ENCODE measurements at places on chromosomes 16 and 17. TPM values are rescaled to one million over a fixed set of nuclear protein-coding genes. Genes with fewer than 3 reads are reported as not detected.

Gene GSG1L2
- not detected for total RNA-seq

GRCh38 chr16:6689643-6690042 is 643.0 kb upstream of the RBFOX1 start:
- H3K4me3 ChIP-seq = no peak overlapping the region
- DNase-seq = no peak
- no peak overlapping the region for H3K27ac ChIP-seq
- no peaks in the 10 kb centered on the region for H3K4me1 ChIP-seq
- H3K27me3 ChIP-seq = no peaks in the 10 kb centered on the region

Gene KRT9
- total RNA-seq = not detected

Gene ERN1
- total RNA-seq = 5.0 TPM

DNA sequence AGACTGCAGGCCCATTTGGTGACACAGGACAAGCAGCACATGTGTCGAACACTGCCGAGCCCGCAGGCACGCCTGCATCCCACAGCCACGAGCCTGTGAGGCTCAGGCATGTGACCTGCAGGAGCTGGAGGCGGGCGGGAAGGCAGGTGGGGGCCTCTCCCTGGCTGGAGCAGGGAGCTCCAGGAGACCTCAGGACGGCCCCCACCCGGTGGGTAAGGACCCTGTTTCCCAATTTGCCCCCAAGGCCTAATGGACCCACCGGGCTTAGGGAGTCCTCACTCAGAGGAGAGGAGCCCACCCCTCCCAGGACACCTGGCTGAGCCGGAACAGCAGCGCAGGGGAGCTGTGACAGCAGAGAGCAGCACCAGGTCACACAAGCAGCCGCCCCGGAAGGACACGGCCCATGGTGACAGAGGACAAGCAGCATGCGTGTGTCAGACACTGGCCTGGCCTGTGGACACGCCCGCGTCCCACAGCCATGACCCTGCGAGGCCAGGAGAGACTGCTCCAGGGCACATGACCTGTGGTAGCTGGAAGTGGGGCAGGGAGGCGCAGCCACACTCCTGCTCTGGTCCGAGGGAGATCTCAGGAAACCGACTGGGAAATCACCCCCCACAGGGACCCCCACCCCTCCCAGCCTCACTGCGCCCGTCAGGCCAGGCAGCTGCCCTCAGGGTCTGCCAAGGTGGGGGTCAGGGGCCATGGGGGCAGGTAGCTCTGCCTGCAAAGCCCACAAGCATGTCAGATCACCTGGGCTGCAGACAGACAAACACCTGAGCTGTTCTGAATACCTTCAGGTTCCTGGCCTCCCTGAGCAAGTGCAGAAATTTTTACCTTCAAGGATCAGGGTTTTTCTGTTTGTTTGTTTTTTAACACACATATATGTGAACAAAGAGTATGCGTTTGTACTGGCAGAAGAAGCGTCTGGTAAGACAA is 2.4 kb downstream of the SPSB3 start:
- H3K27me3 ChIP-seq = no peaks in the 10 kb centered on the region
- H3K27ac ChIP-seq = no peak overlapping the region
- H3K36me3 ChIP-seq = peaks cover 38% of the 10 kb centered on the region

- no peaks in the 10 kb centered on the region for H3K4me1 ChIP-seq
- no peak for DNase-seq
- peaks cover 3% of the 10 kb centered on the region for H3K27me3 ChIP-seq
- no peak overlapping the region for H3K27ac ChIP-seq
- H3K4me3 ChIP-seq = no peak overlapping the region
Measured at GRCh38 chr17:6065351-6065750, 4.8 kb upstream of the WSCD1 start.

GRCh38 chr16:27928542-27928941 is 135.0 kb downstream of the GSG1L start:
- DNase-seq = no peak
- H3K36me3 ChIP-seq = no peaks in the 10 kb centered on the region
- no peak overlapping the region for H3K27ac ChIP-seq
- no peaks in the 10 kb centered on the region for H3K27me3 ChIP-seq
- H3K4me3 ChIP-seq = no peak overlapping the region

Gene DBNDD1
- 86.8 TPM for total RNA-seq

DNA sequence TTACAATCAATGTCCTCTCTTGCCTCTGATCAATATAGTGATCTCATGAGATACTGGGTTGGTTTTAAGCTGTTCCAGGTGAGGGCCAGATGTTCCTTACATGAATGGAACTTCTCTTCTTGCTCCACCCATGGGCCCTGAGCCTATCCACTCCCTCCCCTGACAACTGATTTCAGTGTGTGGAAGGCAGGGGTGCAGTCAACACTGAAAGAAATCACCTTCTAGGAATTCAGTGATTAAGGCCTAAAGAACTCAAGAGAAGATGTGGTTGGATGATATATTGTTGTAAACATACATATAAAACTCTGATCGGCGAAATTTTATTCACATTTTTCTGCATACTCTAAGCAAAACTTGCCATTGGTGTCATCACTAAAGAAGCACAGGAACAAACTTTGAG is 6.7 kb upstream of the GOSR2 start:
- no peaks in the 10 kb centered on the region for H3K4me1 ChIP-seq
- no peak overlapping the region for H3K4me3 ChIP-seq
- no peak overlapping the region for H3K27ac ChIP-seq
- H3K36me3 ChIP-seq = no peaks in the 10 kb centered on the region

Gene HYDIN
- total RNA-seq = 1.7 TPM

DNA sequence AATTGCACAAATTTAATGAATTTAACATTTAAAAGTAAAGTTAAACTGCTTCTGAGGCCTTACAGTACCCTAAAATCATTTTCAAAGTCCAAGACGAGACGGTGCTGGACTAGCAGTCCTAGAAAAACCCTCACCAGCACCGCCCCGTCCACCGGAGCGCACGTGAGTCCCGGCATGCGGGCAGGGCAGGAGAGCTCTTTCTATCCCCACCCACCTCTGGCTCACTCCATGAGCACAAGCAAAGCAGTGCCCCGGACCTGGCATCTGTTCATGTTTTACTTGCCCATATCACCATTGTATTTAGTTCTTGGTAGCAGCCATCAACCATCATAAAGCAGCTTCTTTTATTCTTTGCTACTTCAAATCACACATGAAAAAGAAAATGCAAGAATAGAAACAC is 41.7 kb downstream of the ANKRD11 start:
- H3K27ac ChIP-seq = no peak overlapping the region
- peaks cover 2% of the 10 kb centered on the region for H3K36me3 ChIP-seq
- DNase-seq = no peak
- H3K4me3 ChIP-seq = no peak overlapping the region

Gene LGALS9
- 2.5 TPM for total RNA-seq

GRCh38 chr16:84609563-84610177 is 8.2 kb downstream of the COTL1 start:
- H3K4me1 ChIP-seq = no peaks in the 10 kb centered on the region
- DNase-seq = no peak
- no peaks in the 10 kb centered on the region for H3K27me3 ChIP-seq
- H3K27ac ChIP-seq = no peak overlapping the region

- peak; percentile 10 for DNase-seq
- H3K4me1 ChIP-seq = peaks cover 13% of the 10 kb centered on the region
- no peak overlapping the region for H3K27ac ChIP-seq
- H3K36me3 ChIP-seq = no peaks in the 10 kb centered on the region
Measured at GRCh38 chr16:12609937-12610699, 193.6 kb downstream of the CPPED1 start.

Gene IGFALS
- not detected for total RNA-seq

Gene CDT1
- 74.1 TPM for total RNA-seq

DNA sequence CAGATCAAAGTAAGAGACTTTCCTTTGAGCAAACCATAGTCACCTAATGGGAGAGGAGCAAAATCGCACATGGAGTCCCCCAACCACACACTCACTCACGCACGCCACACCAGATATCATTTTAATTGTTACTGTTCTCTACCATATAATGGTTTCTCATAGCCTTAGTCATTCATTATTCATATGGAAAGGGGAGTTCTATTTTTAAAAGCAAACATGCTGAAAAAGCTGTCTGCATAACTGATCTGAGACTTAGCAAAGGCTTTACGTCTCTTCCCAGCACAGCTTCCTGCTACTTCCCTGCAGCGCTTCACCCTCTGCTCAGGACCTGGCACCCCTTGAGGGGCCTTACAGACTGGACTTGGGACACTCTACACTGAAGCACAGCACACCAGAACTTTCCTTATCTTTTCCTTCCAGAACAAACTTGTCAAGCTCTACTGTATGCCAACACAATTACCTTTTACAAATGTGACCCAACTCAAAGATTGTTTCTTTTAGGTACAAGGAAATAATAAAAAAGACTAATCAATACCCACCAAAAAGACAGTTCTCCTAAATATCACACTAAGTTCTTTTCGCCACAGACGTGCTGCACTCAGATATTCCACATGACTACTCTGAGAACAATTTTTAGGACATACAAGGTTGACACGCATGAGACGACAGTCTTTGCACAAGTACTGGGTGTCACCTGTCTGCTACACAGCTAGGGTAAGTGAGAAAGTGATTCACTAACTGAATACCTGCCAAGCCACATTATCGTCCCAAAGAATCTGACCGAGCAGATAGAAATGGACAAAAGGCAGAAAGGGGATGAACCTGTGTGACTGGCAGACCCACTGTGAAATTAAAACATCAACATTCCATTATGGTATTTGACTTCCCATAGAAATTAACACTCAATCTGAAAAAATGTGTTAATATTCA is 21.5 kb downstream of the SRP68 start:
- no peaks in the 10 kb centered on the region for H3K27me3 ChIP-seq
- peaks cover 34% of the 10 kb centered on the region for H3K36me3 ChIP-seq
- no peak for DNase-seq
- no peak overlapping the region for H3K27ac ChIP-seq
- no peaks in the 10 kb centered on the region for H3K4me1 ChIP-seq

- H3K36me3 ChIP-seq = no peaks in the 10 kb centered on the region
- no peak overlapping the region for H3K27ac ChIP-seq
- no peak overlapping the region for H3K4me3 ChIP-seq
- H3K4me1 ChIP-seq = no peaks in the 10 kb centered on the region
Measured at GRCh38 chr17:78010759-78011158, 52.3 kb downstream of the TNRC6C start.

- no peaks in the 10 kb centered on the region for H3K36me3 ChIP-seq
- H3K27me3 ChIP-seq = no peaks in the 10 kb centered on the region
- no peaks in the 10 kb centered on the region for H3K4me1 ChIP-seq
- no peak overlapping the region for H3K4me3 ChIP-seq
- DNase-seq = no peak
Measured at GRCh38 chr16:88408561-88409142, 25.9 kb downstream of the ZNF469 start.

Gene MT4
- not detected for total RNA-seq

- peaks cover 3% of the 10 kb centered on the region for H3K4me1 ChIP-seq
- H3K36me3 ChIP-seq = peaks cover 13% of the 10 kb centered on the region
- H3K27ac ChIP-seq = no peak overlapping the region
Measured at GRCh38 chr16:22684574-22685458, 129.1 kb upstream of the HS3ST2 start.

Gene ADAM11
- 2.7 TPM for total RNA-seq

DNA sequence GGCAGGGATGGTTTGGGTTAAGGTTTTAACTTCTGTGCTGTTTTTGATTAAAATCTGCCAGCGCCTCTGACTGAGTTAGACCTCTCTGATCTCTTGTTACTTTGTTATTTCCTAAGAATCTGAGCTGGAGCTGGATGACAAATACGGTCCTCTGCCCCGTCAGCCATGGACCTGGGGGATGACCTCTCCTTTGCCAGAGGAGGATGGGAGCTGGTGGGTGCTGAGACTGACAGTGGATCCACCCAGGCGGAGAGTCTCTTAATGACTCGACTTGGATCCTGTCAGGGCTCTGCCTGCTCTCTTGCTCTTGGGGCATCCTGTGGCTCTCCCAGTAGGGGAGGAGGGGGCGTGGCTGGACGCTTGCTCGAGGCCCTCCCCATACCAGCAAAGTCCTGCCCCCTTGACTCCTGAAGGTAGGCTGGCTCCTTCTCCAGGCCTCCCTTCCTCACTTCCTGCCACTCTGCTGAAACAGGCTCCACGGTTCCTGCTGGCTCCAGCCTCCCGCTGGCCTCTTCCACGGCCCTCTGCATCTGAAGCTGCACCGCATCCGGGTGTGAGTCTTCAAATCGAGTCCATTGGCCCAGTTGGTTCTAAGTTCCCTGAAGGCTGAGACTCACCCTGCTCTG is 24.8 kb upstream of the MAP3K14 start:
- DNase-seq = peak; percentile 98
- no peak overlapping the region for H3K4me3 ChIP-seq
- no peak overlapping the region for H3K27ac ChIP-seq
- H3K4me1 ChIP-seq = no peaks in the 10 kb centered on the region

Gene TAC4
- not detected for total RNA-seq

Gene CPSF4L
- not detected for total RNA-seq

- peak overlapping the region; percentile 65 for H3K4me3 ChIP-seq
- no peaks in the 10 kb centered on the region for H3K4me1 ChIP-seq
- no peaks in the 10 kb centered on the region for H3K27me3 ChIP-seq
- H3K27ac ChIP-seq = no peak overlapping the region
- H3K36me3 ChIP-seq = no peaks in the 10 kb centered on the region
- DNase-seq = no peak
Measured at GRCh38 chr16:2905988-2906387, 5.7 kb upstream of the FLYWCH1 start.

DNA sequence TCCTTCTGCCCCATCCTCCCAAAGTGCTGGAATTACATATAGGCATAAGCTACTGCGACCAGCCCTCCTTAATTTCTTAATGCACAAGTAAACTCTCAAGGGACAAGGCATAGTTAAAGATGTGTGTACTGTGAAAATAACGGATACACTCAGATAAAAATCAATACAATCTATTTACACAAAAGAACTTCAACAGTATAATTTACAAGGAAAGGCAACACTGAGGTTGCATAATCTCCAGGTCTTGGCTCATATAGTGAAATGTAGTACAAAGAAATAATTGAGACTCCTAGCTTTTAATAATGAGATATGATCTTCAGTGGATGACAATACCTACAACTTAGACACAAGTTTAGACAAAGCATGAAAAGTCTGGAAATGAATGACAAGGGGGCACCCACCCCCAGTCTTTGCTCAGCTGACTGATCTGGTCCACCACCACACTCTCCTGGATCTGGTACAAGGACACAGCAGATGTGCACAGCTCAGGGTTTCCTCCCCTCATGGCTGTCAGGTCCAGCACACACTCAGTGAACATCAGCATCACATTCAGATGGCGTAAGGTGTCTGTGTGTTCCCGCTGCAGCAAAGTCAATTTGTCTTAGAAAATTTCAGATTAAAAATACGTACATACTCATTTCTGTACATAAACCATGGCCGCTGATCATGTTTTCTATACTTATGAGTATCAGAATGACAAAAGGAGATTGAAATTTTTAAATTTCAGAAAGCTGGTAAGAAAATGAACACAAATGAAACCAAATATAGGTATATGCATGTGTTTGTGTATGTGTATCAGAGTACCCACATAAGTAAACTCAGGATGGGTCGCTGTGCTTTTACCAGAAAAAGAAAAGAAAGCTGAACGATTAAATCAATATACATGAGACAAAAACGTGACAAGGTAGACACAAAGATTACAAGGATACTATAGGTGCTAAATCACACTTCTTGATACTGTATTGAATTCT is 33.7 kb upstream of the ALDH3A1 start:
- H3K27ac ChIP-seq = no peak overlapping the region
- no peaks in the 10 kb centered on the region for H3K36me3 ChIP-seq
- H3K4me1 ChIP-seq = no peaks in the 10 kb centered on the region
- H3K4me3 ChIP-seq = no peak overlapping the region

Gene PAGR1
- total RNA-seq = 65.3 TPM

Data from H9 (cell line).